ENCODE measurements at places on chromosomes 1 and 21.

DNA sequence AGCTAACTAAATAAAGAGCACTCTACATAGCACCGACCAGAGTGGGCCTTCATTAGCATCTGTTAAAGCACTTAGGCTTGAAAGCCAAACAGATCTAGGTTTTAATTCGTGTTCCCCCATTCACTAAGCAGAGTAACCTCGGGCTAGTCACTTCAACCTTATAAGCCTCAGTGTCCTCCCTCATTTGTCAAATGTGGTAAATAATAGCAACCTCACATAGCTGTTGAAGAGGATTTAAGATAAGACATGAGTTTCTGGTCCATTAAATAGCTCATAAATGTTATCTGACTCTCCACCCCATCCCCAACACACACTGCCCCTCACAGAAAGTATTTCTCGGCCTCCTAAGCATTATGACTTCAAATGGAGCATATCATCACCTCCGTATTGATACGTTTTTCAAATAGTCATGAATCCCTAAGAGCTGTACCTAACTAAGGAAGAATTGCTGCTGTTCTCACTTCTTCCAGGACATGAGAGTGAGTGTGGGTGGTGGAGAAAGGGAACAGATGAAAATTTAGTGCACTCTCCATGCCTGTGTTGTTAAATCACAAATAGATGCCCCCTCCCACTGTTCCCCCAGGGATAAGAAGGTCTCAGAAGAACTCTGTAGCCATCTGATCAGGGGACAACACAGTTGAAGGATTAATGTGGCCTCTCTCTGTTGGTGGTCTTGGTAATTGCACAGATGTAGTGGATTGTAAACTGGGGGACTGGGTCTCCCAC lies 47.6 kb downstream of the PLPP3 start:
- no peak for DNase-seq

- no peak for DNase-seq
These were observed 127.0 kb downstream of the GREM2 start for GRCh38 chr1:240484804-240485443.

DNA sequence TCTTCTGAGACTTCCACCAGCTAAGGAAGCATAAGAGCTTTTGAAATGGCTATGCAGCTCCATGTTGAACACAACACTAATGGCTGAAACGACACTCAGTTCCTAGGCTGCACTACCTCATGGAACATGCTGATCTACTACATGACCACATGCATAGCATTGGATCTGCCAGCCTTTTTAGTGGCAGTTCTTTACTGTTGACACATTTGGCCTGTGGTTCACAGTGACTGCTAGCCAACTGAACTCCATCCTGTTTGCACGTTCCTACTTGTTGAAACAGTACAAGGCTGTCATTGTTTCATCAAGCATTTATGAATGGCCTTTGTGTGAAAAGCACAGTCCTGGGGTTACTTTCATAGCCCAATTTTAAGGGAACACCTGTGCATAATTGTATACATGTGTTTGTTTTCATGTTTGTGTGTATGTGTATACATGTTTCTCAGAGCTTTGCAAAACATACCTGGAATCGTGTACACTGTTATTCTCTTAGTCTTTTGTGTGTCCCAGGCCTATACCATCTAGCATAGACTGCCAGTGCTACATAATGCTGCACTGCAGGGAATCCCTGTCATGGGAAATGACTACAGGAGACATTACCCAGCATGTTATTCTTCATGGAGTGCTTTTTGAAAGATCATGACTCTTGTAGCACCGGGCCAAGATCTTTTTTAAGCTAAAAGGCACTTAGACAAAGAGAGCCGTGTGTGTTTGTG lies 179.6 kb upstream of the ESRRG start:
- no peak for DNase-seq

GRCh38 chr1:47986761-47987200 lies 10.4 kb downstream of the TRABD2B start:
- no peak for DNase-seq

GRCh38 chr1:214551436-214552173 lies at the start of gene PTPN14:
Gene PTPN14 (minus strand): TSS chr1:214551602. CDS start chr1:214464803, 86,799 bp downstream.
- DNase-seq = peak; percentile 5

GRCh38 chr1:204565617-204566582 lies 49.7 kb downstream of the MDM4 start:
- DNase-seq = peak; percentile 21

DNA sequence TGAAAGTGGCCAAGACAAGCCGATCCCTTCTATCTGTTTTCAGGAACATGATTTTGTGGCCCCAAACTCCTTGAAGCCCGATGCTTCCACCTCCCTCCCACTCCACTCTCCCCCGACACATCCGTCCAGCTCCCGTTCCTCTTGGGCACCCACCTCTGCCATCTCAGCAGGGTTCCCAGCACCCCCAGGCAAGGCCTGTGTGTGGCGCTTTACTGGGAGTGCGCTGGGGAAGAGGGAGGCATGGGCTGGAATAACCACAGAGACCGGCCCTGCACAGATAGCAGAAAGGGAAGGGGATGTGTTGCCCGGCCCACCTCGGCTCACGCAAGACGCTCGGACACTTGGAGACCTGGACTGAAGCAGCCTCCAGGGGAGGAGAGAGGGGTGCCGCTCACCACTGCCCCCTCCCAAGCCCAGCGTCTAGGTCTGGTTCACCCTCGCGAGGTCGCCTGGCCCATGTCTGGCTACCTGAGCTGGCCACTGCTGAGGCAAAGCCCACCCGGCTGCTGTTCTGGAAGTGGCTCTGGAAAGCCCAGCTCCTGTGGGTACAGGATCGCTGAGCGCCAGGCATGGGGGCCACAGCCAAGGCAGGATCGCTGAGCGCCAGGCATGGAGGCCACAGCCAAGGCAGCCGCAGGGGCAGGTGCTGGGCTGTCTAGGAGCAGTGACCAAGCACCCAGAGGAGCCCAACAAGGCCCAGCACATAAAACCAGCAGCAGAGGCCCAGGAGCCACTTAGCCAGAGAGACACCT lies 23.8 kb upstream of the COL18A1 start:
- DNase-seq = no peak

DNA sequence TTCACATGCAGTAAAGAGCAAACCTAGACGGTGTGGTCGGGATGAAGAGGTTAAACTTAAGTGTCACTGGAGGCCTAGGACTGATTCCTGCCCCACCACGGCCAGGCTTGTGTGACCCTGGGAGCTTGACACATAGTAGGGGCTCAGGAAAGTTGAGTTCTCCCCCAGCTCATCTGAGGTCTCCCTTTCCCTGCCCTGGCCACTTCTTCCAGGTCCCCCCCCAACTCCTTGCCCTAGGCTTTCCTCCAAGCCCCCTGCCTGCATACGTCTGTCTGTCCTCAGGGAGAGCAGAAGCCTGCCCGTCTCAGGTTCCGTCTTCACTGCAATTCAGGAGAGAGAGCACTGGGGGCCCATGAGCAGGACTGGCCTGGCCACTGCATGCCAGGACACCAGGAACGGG lies 225.8 kb downstream of the PTPRU start:
- no peak for DNase-seq

DNA sequence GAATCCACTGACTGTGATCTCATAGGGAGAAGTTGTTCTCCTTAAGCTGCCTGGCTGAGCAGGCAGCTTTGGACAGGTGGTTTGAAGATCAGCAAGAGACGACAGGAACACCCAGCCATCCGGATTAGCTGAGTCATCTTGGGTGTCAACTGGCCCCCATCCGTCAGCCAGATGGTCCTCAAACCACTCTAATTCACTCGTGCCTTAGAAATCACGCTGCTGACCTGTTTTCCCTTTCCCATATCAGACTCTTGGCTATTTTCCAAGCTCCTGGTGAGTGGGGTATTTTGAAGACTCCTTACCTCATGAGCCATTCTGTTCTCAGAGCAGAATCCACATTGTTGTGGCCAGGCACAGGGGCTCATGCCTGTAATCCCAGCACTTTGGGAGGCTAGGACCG lies 149.1 kb upstream of the L1TD1 start:
- DNase-seq = no peak

GRCh38 chr1:107339775-107340174 lies 198.9 kb downstream of the NTNG1 start:
- DNase-seq = no peak

DNA sequence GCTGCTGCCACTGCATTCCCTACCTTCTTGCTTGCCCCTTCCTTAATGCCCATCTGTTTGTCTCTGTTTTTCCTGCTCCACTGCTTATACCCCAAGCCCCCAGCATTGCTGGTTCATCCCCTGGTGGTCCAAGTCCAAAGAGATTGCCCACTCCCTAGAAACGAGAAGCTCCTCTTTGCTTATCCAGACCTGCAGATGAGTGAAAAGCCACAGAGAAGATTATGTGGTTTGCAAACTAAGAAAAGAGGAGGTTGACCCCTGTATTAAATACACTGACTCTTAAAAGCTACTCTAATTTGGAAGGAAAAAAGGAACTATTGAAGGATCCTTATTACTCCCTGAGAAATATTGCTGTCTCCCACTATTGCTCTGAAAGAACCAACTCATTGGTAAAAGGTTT lies 146.8 kb upstream of the RAB4A start:
- DNase-seq = no peak

- DNase-seq = no peak
These were observed 3.0 kb upstream of the SPATC1L start for GRCh38 chr21:46187261-46187660.

- no peak for DNase-seq
These were observed 6.8 kb downstream of the MAP7D1 start for GRCh38 chr1:36162680-36163239.

DNA sequence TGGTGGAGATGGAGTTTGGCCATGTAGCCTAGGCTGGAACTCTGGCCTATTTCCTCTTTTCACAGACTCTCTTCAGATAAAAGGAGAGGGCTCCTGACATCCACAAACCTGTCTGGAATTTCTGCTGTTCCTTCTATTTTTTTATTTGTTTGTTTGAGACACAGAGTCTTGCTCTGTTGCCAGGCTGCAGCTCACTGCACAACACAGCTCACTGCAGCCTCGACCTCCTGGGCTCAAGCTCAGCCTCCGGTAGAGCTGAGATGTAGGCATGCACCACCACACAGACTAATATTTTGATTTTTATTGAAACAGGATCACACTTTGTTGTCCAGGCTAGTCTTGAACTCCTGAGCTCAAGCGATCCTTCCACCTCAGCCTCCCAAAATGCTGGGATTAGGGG lies 230.9 kb downstream of the TM2D1 start:
- no peak for DNase-seq

GRCh38 chr1:223231011-223231572 lies 88.0 kb upstream of the TLR5 start:
- DNase-seq = no peak

GRCh38 chr21:26941421-26941820 lies 25.5 kb downstream of the ADAMTS5 start:
- DNase-seq = no peak

DNA sequence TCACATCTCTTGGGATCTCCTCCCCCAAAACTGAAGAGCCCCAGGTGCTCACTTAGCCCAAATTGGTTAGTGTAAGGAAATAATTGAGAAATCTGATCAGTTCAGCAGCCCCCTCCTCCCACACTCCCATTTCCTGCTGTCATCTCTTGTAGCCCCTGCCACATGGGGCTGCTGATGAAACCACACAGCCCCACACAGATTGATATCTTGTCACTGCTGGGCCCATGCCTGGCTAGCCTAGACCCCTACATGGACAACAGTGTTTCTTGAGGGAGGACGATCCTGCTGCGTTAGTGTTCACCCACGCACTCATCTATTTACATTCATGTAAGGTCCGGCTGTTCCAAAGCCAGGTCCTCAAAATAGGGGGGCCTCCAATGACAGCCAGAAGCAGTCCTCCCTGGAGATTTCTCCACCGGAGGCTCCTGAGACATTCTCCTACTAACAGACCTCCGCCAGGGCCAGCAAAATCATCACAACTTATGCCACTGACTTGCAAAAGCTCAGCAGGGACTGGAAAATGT lies 23.9 kb upstream of the RXRG start:
- no peak for DNase-seq

DNA sequence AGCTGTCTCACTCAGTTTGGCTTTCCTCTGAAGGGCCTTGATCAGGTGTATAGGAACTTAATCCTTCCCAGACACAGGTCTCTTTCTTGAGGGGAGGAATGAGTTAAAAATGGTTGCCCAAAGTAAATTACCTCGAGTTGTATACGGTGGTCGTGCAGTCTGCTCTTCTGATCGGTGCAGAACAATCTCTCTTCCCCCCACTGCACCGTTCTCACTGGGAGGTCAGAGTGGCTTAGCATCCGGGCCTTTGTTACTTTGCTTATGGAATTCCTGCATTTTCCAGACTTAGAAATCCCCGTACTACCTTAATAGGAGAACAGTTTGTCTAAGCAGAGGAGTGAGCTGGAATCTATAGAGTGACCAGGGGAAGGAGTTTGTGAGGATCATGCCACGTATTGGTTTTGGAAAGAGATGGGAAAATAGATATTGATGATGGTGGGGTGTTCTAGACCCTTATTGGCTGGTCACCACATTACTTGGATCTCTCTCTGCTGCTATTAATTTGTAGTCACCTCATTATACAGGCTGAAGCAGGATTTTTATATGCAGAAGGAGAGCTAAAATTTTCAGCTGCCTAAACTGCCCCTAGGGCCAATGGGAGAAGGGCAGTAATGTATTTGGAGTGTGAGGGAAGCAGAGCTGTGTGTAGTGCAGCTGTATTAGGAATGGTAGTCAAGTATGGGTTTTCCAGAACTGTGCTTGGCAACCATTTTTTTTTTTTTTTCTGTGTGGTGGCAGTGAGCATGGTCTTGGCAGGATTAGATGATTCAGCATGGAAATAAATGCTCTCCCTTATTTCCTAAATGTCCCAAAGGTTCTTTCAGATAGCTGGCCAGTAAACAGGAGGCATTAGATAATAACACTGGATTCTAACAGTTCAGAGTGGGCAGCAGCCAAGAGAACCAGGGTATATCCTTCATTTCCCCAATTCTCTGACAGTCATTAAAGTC lies 81.5 kb downstream of the NDUFS5 start:
- no peak for DNase-seq

- DNase-seq = no peak
These were observed 16.8 kb downstream of the SLAMF8 start for GRCh38 chr1:159843459-159843858.

DNA sequence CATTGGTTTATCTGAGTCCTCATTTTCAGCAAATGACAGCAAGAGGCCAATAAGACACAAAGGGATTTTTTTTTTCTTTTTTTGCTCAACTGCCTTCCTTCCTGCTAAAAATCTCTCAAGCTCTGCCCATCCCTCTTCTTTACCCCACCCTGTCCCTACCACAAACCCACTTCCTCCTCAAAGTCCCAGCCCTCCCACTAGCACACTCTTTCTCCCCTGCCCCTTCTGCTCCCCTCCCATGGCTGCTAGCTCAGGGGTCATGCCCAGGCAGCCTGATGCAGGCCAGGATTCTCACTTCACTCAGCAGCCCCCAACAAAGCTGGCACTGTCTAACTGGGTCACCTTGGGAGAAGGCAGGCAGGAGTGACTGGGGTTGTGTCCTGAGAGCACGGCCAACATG lies 28.8 kb upstream of the PPP2R5A start:
- DNase-seq = no peak

GRCh38 chr1:2935184-2935583 lies 86.1 kb upstream of the ACTRT2 start:
- no peak for DNase-seq

DNA sequence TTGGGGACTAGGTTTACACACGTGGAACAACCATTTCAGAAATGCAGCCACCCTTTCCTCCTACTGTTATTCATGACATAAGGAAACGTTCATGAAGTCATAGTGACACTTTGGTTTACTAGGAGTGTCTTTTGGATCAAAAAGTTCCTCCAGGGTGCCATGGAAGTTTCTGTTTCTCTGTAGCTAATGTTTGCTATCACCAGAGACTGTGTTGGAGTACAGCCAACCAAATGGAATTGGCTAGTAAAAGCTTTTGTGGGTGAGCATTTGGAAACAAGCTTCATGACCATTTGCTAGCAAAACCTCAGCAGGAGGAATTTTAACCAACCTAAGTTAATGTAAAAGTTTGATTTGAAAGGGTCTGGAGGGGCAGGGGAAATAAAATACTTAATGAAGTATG lies 43.9 kb upstream of the ADGRL2 start:
- DNase-seq = no peak

Measured in stimulated activated CD4-positive, alpha-beta T cell treated with anti-CD3 and anti-CD28 coated beads, TNF-alpha, amount 100 ng/mL, for 24 hours (primary cell).